Esophagus squamous epithelium (tissue), 5 donors: ENCODE measurements at places on chromosomes 4 and X.

DNA sequence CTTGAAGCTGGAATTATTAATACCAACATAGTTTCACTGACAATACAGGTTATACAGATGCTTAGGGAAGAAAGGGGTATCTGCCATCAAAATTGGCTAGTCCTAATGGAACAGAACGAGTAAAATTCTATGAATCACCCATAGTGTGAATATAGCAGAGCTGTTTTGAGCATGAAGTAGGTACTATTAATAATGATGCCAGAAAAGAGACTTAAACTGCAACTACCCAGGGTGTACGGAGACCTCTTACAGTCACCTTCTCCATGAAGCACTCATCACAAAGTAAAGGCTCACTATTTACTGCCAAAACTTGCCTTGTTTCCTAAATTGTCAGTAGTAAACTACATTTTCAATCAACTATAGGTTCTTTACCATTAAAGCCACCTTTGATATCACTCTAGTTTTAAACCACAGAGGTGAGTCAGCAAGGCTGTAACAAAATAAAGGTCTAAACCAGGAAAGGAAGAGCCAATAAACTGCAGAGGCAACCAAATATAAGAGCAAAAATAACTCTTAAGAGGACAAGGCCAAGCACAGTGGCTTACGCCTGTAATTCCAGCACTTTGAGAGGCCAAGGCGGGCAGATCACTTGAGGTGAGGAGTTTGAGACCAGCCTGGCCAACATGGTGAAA lies 114.4 kb downstream of the FRYL start:
- no peak for DNase-seq

GRCh38 chr4:13461191-13461905 lies 22.8 kb downstream of the RAB28 start:
- DNase-seq: no peak

DNA sequence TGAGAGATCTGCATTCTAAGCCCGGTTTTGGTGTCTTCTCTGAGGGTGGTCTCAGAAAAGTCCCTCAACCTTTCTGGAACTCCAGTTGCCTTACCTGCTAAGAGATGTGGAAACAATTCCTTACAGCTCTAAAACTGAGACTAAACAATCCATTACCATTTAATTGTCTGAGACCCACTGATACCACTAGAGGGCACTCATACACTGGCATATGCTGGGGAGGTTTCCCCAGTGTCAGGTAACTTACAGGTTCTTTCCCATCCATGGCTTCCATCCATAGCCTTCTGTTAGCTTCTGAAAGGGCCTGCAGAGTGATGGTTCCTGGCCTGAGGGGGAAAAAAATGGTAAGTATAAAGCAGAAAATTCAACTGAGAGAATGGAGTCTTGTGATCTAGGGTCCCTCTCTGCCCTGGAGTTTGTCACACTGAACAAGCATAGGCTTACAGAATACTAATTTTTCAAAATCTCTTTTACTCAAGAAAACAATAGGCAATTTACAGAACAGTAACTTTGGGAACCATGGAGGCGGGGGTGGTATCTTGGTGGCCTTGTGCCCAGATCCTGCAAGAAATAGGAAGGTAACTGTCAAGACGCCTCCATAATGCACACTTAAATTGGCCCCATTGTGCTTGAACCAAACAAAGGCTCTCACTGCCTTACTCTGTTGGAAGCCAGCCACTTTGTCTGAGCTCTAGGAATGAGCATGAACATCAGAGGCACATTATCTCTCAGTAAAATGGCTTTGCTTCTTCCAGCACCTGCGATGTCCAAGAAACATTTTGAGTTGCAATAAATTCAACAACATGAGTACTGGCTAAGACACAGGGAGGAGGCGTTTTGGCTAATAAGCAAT lies 236.1 kb downstream of the OPHN1 start:
- DNase-seq: no peak

DNA sequence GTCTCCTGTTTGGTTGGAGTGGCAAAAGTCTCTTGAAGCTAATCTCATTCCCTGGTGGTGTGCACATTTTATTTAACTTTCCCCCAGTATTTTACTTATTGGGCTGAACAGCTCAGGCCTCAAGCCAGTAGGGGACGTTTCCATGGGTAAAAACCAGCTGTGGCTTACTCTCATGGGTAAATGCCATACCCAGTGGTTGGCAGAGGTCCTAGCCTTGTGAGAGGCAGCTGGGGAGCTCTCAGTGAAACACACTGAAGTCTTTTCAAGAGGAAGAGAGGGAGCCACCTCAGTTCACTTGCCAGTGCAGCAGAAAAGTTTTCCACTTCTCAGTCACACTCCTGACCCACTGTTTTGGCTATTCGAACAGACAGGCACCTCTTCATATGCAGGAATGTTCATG lies 1964.2 kb downstream of the ARAP2 start:
- no peak for DNase-seq

GRCh38 chrX:49060914-49061313 lies 2.1 kb downstream of the CCDC120 start:
- DNase-seq: no peak

- no peak for DNase-seq
Measured at GRCh38 chr4:71396382-71396781, 57.6 kb downstream of the SLC4A4 start.

DNA sequence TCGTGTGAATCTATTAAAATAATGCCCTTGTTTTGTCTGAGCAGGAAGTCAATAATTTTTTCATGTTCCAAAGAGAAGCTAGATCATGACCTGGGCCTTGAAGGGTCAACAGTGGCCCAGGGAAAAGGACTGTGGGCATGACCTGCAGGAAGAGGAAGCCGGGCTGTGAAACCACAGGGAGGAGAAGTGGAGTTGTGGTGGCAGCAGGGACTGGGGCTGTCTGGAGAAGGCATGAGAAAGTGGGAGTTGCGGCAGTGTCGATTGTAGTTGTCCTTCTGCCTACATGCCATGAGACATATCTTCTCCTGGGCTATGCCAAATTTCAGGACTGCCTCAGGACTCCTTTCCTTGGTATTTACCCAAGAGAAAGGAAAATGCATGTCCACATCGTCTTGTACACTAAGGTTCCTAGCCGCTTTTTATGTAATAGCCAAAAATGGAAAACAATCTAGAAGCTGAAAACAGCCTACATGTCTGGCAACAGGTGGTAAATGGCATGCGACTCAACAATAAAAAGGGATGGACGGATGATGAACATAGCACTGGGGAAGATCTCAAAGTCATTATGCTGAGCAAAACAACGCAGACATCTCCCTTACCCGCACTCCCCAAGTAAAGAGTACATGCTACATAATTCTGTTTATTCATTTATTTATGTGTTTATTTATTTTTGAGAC lies 13.6 kb upstream of the PTTG2 start:
- no peak for DNase-seq

DNA sequence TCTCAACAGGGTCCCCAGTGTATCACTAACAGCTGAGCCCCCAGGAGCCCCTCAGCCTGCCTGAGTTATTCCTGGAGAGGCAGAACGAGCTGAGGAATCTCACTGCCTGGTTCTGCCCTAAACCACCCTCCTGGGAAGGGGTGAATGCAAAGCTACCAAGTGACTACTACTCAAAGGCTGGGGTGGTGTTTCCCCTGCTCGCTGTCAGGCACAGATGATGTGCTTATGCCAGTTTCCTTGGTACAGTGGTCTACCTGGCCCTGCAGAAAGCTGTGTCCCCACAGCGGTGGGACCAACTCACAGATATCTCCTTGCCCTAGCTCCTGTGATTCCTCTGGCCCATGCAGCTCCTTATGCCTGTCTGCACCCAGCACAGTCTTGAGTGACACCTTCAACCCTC lies 35.4 kb upstream of the ASMTL start:
- DNase-seq: no peak

GRCh38 chr4:111697176-111697942 lies 447.9 kb upstream of the FAM241A start:
- no peak for DNase-seq

- no peak for DNase-seq
Measured at GRCh38 chr4:37473807-37474206, 212.4 kb downstream of the RELL1 start.

GRCh38 chr4:89929425-89930159 lies 34.9 kb downstream of the MMRN1 start:
- DNase-seq: no peak

DNA sequence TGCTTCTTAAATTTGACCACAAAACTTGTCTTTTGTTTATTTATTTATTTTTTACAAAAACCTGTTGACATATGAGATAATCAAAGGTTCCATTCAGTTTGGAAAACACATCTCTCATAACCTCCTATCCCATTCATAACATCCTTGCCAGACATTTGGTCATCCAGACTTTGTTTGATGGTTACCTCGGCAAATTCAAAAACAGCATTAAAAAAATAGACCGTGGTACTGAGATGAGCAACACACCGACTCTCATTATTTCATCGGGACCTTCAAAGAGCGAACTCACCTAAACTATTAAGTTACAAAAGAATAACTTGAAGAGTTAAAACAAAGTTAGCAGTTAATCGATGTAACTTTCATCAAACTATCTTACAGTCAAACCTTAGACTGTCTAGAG lies 85.8 kb upstream of the RPS6KA3 start:
- DNase-seq: no peak

DNA sequence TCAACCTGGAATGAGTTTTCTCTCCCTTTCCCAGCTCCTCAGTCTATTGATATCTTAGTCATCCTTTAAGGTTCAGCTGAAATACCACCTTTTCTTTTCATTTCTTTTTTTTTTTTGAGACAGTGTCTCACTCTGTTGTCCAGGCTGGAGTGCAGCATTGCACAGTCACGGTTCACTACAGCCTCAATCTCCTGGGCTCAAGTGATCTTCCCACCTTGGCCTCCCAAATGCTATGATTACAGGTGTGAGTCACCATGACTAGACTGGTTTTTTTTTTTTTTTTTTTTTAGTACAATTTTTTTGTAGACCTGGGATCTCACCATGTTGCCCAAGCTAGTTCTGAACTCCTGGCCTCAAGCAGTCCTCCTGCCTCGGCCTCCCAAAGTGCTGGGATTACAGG lies 28.9 kb downstream of the AFF1 start:
- no peak for DNase-seq

DNA sequence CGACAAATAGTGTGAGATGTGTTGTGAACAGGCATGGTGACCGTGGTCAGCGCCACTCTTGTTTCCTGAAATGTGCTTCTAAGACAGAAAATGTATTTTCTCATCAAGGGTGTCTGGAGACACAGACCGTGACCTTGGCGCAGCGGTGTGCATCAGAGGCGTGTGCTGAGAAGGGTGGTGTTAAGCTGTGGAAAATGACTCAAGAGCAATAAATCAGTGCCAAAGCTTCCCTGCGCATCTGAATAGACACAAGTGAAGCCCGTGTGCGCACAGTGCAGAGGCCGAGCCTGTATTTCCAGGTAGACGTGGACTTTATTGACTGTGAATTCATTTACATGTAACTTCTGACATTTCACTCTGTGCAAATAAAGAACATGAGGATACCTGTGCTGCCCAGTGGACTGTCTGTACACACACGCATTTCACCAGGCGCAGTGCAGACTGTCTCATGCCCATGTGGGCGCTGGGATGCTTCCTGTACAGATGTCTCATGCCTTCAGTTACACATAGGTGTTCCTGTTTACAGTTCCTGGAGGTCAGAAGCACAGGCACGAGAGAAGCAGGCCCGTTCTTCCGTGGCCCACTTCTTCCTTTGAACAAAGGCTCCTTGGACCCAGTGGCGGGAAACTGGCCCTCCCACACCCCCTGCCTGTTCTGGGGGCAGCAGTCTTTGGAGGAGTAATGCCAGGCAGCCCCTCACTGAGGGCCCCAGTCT lies 31.9 kb downstream of the NSG1 start:
- DNase-seq: no peak

DNA sequence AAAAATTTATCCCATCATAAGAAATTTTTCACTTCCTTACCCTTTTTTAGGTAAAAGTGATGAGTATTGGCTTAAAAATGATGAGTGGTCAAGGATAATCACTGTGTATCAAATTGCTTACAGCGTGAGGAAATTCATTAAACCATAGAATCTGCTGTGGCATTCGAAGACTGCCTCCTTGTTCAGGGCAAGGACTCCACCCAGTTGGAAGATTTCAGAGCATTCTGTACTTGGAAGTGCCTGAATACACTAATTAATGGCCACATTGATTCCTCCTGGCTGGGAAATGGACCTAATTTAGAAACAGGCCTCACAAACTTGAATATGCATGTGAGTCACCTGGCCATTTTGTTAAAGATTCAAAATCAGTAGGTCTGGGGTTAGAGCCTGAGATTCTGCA lies 83.2 kb downstream of the HHIP start:
- DNase-seq: no peak

DNA sequence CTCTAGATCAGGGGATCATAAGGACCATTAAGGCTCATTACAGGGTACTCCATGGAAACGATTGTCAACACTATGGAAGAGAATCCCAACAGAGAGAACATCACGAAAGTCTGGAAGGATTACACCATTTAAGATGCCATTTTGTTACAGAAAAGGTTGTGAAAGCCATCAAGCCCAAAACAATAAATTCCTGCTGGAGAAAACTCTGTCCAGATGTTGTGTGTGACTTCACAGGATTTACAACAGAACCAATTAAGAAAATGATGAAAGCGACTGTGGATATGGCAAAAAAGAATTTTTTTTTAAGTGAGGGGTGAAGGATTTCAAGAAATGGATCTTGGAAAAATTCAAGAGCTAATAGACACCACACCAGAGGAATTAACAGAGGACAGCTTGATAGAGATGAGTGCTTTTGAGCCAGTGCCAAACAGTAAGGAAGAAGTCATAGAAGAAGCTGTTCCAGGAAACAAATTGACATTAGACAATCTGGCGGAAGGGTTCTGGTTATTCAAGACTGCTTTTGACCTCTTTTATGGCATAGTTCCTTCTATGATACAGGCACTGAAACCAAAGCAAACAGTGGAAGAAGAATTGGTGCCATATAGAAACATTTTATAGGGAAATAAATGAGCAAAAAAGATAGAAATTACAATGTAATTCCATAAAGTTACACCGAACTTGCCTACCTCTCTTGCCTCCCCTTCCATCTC lies 17.3 kb upstream of the LSM6 start:
- DNase-seq: no peak

- no peak for DNase-seq
Measured at GRCh38 chrX:153863251-153863991, 22.6 kb downstream of the L1CAM start.

- no peak for DNase-seq
Measured at GRCh38 chr4:120317713-120318112, 251.1 kb upstream of the MAD2L1 start.

DNA sequence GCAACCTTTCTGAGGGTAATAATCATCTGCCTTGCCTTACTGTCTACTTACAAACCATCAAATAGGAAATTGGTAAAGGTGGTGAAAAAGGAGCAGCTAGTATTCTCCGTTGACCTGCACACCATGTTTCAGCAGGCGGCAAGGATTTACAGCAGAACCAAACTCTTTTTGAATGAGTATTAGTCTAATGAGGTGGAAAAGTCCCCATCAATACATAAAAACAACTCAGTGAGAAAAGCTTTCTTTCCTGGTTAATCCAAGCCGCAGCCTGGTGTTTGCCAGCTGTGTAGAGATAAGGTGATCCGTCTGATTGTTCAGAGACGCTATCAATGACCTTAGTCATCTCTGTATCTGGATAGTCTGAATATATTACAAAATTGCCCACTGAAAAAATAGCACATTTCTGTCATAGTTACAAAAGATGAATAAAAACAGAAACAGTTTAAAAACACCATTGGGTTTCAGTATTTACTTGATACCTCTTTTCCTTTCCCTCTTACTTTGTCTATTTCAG lies 110.4 kb upstream of the TBC1D9 start:
- no peak for DNase-seq

- no peak for DNase-seq
Measured at GRCh38 chrX:74160358-74160757, 143.6 kb upstream of the ZCCHC13 start.

- no peak for DNase-seq
Measured at GRCh38 chrX:118508221-118508620, 12.6 kb downstream of the DOCK11 start.

- no peak for DNase-seq
Measured at GRCh38 chr4:47664051-47664826, 173.6 kb downstream of the CORIN start.
